ENCODE measurements at places on chromosomes 2 and 18.

- no peak for DNase-seq
Measured at GRCh38 chr2:187408926-187409325, 39.1 kb downstream of the CALCRL start.

DNA sequence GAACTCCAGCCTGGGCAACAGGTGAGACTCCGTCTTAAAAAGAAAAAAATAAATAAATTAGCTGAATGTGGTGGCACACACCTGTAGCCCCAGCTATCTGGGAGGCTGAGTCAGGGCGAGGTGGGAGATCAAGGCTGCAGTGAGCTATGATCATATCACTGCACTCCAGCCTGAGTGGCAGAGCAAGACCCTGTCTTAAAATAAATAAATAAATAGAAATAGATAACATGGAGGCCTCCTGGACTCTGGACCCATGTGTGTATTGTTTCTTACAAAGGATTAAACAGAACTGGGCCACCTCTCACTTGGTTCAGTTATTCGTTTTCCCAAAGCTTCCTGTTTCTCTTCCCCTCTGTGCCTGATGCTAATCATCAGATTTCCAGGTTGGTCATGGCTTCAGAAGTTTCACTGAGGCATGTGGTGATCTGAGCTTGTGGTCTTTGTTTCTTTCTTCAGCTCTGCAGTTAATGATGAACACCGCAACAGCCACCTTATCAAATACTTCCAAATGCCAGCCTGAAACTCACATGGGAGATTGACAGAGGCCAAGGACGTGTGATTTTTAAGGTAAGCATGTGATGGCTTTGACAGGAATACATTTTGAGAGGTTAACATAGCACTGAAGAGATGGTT, 83.3 kb upstream of the MAP4K4 start:
- no peak for DNase-seq

DNA sequence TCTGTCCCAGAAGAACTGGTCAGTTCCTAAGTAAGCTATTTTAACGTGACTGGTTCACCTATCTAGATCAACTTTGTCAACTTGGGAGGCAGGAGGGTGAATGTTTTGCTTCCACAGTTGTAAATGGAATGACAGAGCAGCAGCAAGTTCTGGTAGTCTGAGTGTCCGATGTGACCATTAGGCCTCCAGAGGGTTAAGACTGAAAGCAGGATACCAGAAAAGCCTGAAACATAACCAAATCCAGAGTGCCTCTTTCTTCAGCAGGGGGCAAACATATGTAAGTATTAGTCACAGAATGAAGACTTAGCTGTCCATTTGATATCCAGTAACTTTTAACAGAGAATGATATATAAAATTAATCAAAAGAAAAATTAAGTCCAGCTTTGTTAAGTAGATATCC, 9.2 kb downstream of the HOXD3 start:
- no peak for DNase-seq

- no peak for DNase-seq
Measured at GRCh38 chr2:102137138-102137537, 5.4 kb upstream of the IL1R1 start.

DNA sequence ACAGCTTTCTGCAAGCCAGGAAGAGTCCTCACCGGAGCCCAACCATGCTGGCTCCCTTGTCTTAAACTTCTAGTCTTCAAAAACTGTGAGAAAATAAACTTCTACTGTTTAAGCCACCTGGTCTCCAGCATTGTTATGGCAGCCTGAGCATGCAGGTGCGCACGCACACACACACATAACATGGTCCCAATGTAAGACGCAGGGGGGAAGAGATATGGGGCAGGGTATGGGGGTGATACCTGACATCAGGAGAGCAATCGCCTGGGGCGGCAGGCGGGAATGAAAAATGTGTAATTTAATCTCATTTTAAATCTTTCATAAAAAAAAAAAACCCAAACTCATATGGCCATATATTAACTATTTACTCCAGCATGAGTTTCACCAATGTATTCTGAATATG, 18.0 kb downstream of the HJURP start:
- no peak for DNase-seq
